ENCODE measurements at places on chromosomes 3 and 15.

DNA sequence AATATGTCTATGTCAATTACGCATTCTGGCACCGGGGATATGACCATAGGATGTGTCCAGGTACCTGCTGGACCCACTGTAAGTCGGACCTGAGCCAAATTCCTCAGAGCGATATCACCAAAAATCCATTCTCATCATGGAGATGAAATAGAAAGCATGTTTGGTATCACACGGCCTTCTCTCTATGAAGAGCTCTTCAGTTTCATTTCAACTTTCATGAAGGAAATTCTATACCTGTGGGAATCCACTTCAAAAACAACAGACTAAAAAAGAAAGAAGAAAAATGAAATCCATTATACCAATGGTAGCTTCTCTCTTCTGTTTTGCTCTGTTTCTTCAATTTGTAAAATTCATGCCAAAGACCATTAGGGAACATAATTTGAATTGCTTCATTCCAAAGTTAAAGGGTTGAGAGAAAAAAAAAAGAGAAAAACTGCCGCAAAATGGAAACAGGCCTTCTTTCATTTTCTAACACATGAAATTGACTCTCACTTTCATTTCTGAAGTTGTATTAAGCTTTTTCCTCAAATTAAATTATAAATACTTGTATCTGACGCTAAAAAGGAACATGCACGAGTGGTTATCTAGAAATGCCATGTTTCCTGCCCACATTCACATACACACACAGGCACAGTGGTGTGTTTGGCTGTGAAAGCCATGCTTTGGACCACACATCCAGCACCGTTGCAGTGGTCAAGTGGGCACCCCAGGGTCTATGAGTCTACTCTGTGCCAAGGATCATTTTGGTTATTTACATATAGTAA is 46.9 kb upstream of the DIPK2A start:
- no peak for DNase-seq

DNA sequence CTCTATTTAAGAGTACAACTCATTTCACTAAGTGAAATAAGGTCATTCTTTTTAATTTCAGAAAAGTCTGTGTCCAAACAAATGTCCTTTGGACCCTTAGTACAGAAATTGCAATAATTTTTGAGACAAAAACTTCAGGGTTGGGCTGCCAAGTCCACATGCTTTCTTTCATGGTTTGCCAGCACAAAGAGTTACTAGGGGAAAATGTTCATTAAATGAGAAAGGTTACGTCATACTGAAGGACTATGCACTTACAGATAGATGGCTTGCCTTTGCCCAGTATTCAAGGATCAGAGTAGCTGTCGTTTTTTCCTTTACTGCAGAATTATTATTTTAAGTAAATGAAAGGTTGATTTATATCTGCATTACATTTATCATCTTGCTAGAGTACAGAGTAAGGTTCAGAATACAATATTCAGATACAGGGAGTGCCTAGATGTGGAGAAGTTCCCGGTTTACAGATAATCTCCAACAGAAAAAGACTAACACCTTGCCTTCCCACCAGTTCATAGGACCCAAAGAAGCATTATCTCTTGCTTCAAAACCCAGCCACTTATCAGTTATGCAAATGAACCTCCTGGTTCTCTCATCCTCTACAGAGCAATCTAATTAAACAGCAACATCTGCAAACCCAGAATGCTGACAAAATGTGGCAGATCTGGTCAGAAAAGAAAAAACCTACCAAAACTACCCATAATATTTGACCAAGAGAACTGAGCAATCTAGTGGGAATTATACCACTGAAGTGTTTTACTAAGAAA is 179.3 kb downstream of the FRMD5 start:
- no peak for DNase-seq

DNA sequence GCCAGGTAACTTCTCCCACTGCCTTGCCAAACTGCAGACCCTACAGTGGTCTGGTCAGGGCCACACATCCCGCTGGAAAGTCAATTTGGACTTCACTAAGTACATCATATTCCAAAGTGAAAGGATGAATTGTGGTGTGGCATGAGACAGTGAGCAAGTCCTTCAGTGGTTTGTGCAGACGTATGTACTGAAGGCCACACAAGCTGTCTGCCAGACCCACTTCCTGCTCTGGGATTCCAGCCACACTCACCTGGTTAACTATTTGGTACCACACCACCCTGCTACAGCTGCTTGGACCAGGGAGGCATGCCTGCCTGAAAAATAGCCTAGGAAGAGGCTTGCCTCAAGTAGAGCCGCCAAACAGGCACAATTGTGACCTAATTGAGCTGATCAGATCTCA is 94.1 kb upstream of the STRIT1 start:
- no peak for DNase-seq

DNA sequence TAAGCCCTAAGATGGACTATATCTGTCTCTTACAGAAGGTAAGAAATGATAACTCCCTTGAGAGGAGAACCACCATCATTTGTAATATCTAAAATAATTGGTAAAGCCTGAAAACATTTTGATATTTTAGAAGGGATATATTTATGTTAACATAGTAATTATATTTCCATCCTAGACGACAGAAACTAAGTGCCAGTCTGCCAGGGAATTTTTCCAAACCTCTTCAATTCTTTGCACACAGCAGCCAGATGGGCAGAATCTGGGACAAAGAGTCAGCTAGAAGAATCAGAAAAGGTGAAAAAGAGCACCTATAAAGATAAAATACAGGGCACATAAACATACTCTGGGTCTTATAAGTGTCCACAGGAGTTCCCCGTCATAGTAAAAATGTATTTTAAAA is 70.0 kb upstream of the CBLB start:
- DNase-seq = no peak

GRCh38 chr15:80182611-80183261 is 29.9 kb downstream of the FAH start:
- DNase-seq = no peak

DNA sequence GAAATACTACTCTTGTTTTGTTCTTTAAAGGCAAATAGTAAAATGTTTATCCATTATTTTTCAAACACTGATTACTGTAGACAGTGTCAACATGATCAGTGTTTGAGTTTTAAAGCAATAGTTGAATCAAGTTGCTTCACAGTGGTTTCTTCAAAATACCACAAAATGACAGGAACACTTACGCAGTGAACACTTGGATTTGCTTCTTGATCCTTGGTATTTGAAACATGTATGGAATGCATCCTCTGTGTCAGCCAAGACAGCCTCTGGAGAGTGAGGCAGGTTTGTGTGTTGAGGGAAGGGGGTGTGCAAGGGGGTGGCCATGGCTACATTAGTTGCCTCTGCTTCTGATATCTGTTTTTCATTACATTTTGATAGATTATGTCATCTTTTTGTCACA is 413.0 kb downstream of the RBMS3 start:
- no peak for DNase-seq

- DNase-seq = no peak
These were observed 192.5 kb downstream of the ADAMTS9 start for GRCh38 chr3:64495121-64495780.

DNA sequence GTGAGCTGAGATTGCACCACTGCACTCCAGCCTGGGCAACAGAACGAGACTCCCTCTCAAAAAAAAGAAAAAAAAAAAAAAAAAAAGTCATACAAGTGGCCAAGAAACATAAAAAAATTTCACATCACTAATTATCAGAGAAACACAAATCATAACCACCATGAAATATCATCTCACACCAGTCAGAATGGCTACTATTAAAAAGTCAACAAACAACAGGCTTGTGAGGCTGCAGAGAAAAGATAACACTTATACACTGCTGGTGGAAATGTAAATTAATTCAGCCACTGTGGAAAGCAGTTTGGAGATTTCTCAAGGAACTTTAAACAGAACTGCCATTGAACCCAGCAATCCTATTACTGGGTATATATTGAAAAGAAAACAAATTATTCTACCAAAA is 291.1 kb upstream of the MCTP2 start:
- no peak for DNase-seq

DNA sequence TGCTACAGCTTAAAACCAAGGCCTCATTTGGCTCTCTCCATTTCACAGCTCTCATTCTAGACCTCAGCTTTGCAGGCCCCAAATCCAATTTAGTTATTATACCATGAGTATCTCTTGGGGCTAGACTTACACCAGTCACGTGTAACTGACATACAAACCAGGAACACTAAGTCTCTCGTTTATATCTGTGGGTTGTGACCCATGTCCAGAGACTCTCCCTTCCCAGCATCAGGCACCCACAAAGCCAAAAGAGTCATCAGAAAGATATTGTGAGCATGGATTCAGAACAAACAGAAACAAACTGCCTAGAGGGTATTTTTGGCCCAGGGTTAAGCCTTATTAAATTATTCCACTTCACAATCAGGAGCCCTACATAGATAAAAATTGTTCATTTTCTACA is 5.6 kb upstream of the CCDC13 start:
- no peak for DNase-seq

- DNase-seq = no peak
These were observed 36.3 kb upstream of the TMEM42 start for GRCh38 chr3:44825264-44825925.

- DNase-seq = no peak
These were observed 254.9 kb upstream of the TBL1XR1 start for GRCh38 chr3:177451864-177452830.

DNA sequence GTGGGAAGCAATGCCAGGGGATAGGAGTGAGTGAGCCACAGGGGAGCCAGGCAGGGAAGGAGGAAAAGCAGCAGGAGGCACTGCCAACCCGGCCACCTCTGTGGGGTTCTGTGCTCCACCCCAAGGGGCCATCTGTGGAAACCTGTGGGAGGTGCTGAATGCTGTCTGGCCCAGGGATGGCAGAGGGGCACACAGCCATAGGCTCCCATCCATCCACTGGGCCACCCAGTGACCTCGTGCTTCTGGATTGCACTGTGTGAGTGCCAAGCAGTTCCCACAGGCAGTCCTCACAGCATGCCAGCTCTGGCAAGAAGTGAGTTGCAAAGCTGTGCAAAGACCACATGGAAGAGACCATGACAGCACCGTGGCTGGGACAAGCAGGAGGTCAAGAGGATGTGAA is 27.5 kb downstream of the DNAJB8 start:
- DNase-seq = no peak
